Effector CD8-positive, alpha-beta T cell (primary cell): ENCODE measurements at places on chromosomes 13 and 19.

- DNase-seq: no peak
Observed at GRCh38 chr19:35736913-35737886, 5.1 kb downstream of the IGFLR1 start.

DNA sequence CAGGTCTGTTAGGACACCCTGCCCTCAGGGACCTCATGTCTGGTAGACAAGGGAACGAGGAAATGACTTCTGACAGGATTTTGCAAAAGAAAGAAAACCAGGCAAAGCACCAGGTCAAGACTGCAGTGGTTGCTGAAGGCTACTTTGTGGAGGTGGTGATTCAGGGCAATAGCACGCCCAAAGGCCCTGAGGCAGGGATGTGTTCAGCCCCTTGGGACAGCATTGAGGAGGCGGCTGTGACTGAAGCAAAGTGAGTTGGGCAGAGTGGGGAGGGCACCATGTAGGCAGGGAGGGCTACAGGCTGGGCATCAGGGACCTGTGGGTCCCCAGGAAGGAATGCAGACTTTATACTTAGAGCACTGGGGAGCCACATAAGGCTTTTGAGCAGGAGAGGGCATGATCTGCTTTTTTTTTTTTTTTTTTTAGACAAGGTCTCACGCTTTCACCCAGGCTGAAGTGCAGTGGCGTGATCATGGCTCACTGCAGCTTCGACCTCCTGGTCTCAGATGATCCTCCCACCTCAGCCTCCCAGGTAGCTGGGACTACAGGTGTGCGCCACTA is 10.8 kb upstream of the HOMER3 start:
- no peak for DNase-seq

GRCh38 chr19:55623561-55623960 is 805 bp downstream of the ZNF784 start:
- DNase-seq: no peak

- DNase-seq: no peak
Observed at GRCh38 chr13:29572575-29572974, 22.9 kb downstream of the SLC7A1 start.

DNA sequence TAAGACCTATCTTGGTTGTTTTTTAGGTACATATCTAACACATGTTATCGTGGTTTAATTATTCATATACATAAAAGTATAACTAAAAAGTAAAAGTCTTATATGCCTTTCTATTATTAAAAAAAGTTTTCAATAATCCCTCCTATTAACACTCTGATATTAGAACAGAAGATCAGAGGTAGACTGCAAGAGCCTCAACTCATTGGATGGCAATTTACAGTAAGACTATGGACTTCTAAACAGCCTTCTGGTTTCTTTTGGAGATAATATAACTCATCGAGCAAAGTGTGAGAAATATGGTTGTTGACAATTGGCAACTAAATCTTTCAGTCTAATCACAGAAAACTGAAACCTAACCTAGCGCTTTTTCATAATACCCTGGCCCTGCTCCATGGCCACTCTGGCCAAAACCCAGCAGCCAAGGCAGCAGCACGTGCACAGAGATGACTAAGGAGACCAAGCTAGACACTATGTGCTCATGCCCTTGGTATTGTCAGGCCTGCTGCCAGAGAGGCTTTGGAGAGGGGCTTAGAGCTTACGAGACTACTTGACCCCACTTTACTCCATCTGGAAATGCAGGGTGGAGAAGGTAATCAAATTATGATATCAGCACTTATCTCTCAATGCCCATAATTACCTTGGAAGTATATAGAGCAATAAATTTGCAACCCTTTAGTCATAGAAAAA is 40.6 kb upstream of the EEF1AKMT1 start:
- DNase-seq: no peak

DNA sequence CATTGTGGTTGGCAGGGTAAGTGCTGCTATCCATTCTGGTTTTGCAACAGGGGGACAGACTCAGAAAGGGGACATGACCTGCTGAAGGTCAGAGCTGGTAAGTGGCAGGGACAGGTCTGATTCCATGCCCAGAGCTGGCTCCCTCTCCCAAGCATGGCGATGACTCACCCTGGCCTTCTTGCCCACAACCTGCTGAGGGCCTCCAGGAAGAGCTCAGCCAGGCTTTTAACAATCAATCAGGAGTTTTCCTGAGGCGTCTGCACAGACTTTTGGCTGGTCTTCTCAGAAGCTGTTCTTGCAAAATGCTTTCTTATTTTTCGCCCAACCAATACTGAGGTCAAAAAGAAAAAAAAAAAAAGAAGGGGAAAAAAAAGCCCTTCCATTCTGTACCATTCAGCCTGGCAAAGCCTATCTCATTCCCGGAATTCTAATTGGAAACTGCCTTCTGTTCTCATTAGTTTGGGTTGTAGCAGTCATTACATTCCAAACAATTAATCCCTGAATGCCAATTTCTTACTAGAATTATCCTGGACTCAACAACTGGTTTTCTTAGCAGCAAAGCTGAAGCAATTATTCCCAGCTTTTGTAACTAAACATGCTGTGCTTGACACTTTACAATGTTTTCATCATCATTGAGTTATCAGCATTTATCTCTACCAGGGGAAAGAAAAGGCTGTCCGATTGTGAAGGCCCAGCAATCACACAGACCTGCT is 17.7 kb downstream of the SIAH3 start:
- no peak for DNase-seq

GRCh38 chr13:100298116-100298681 is 209.3 kb downstream of the PCCA start:
- DNase-seq: no peak

- peak; percentile 74 for DNase-seq
Observed at GRCh38 chr19:4851551-4852290, 15.7 kb downstream of the PLIN3 start.
